ENCODE measurements at places on chromosomes 3 and 15.

- DNase-seq: peak; percentile 13
These were observed 61.2 kb upstream of the MCF2L2 start for GRCh38 chr3:183489455-183490210.

- DNase-seq: no peak
These were observed 3.7 kb downstream of the EHD4 start for GRCh38 chr15:41968701-41969100.

DNA sequence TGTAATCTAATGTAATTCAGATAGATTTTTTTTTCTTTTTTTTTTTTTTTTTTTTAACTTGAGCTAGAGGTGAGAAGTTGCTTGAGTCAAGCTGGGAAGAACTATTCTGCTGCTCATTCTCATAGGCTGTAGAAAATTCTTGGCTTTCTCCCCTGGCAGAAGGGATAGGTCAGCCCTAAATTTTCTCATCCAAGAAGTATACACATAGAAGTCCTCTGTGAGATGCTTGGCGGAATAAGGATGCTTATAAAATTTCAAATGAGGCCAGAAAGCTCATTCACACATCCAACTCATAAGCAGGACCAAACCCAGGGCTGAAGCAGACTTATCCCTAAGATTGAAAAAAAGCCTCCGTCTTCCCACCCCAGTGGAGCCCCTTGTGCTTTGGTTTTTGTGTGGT, 572.5 kb downstream of the SQOR start:
- no peak for DNase-seq

GRCh38 chr3:11655196-11655928, 11.6 kb upstream of the VGLL4 start:
- no peak for DNase-seq

- DNase-seq: peak; percentile 32
These were observed 32.6 kb downstream of the ALS2CL start for GRCh38 chr3:46660543-46661523.
